Memory B cell (primary cell): ENCODE measurements at places on chromosomes 12 and 14.

GRCh38 chr12:59067083-59067482, 146.8 kb upstream of the LRIG3 start:
- no peaks in the 10 kb centered on the region for H3K36me3 ChIP-seq
- no peak overlapping the region for H3K4me3 ChIP-seq
- no peaks in the 10 kb centered on the region for H3K4me1 ChIP-seq
- no peak overlapping the region for H3K27ac ChIP-seq
- DNase-seq = no peak
- no peaks in the 10 kb centered on the region for H3K27me3 ChIP-seq

- DNase-seq = no peak
- H3K4me3 ChIP-seq = peak overlapping the region; percentile 75
- peaks cover 21% of the 10 kb centered on the region for H3K36me3 ChIP-seq
- H3K27ac ChIP-seq = peak overlapping the region; percentile 70
- H3K27me3 ChIP-seq = no peaks in the 10 kb centered on the region
- peaks cover 55% of the 10 kb centered on the region for H3K4me1 ChIP-seq
These were observed 12.2 kb downstream of the SLC7A7 start for GRCh38 chr14:22802860-22803686.

DNA sequence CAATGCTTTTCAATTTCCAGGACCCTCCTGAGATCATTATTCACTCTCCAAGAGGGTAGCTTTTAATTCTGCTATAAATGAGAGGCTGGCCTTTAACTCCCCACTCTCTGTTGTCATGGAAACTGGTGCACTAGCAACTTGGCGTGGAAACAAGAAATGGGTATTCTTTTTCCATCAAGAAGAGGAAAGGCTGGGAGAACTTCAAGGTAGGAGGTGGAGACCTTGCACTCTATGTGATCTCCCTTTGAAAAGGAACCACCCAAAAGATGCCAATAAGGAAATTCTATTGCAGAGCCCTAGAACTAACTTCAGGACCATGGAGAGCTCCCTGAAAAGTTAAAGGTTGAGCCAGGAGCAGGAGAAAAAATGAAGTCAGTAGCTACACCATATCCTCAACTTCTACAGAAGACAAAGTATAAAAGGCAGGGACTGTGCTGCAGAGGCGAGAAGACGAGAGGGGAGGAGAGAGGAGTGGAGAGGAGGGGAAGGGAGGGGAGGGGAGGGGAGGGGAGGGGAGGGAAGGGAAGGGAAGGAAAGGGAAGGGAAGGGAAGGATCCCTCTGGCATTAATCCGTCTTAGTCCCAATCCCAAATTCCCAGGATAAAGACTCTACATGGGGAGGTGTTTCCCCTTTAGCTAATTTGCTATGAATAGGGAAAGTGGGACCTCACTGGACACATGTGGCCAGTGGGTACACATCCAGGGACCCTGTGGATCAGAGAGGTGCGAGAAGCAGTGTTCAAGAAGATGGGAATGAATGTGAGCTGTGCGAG, 46.7 kb upstream of the FICD start:
- H3K4me3 ChIP-seq = no peak overlapping the region
- no peak for DNase-seq
- H3K27me3 ChIP-seq = peaks cover 26% of the 10 kb centered on the region
- H3K27ac ChIP-seq = no peak overlapping the region

DNA sequence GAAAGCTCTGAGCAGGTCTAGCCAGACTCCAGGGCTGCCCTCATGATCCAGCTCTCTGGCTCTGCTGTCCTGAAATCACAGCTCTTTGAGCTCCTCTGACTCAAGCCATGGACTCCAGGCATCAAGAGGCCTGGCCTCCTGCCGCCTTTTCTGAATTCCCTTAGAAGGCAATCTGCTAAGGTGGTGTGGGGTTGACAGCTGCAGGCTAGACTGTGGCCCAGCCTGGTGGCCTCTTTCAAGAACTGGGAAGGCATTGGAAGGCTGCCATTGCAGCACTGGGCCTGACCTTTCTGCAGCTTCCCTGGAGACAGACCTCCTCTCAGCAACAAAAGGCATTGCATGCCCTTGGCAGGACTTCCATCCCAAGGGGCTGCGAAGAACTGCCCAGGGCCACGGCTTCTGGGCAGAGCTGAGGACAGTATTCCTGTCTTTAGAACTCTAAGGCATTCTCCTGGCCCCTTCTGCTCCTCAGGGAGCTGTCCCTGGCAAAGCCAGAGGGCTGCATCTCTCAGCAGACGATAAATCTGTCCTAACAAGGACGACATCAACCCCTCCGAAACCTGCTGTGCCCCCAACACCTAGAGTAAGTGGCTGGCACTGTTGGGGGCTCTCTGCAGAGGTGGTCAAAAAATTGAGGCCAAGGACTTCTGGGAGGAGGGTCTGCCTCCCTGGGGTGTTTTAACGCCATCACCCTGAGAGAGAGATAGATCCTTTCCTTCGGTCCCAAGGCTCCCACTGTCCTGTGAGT, 115.6 kb downstream of the RBM19 start:
- H3K27me3 ChIP-seq = no peaks in the 10 kb centered on the region
- peaks cover 25% of the 10 kb centered on the region for H3K36me3 ChIP-seq
- H3K4me3 ChIP-seq = no peak overlapping the region
- H3K4me1 ChIP-seq = no peaks in the 10 kb centered on the region
- no peak for DNase-seq
- no peak overlapping the region for H3K27ac ChIP-seq

DNA sequence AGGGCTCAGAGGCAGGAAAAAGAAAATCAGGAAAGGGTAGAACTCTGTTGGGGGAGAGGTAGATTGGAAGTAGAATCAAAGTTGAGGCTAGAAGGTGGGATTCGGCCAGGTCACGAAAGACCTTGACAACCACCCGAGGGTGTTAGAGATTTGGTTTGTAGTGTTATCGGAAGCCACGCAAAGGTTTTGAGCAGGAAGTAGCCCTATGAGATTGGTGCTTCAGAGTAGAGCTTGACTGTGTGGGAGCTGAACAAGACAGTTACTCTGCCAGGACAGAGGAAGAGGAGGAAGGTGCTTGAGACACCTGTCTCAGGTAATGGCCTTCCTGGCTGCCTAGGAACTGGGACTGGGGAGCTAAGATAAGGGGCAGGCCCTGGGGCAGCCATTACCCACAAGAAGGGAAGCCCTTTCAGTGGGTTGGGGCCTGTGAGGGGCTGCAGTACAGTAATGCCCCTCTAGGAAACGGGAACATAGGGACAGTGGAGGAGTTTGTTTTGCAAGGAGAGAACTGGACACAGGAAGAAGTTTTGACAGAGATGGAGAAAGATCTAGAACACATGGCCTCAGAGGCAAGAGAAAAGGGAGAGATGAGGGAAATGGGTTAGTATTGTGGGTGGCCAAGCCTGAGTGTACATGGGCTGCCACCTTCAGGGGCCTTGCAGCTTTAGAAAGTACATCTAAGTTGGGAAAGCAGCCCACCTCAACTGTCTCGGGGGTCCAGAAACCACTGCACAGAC, 73.5 kb downstream of the RIN3 start:
- peak overlapping the region; percentile 8 for H3K27ac ChIP-seq
- no peaks in the 10 kb centered on the region for H3K27me3 ChIP-seq
- DNase-seq = no peak
- peaks cover 40% of the 10 kb centered on the region for H3K4me1 ChIP-seq

GRCh38 chr12:15165012-15165659, 56.1 kb downstream of the RERG start:
- no peaks in the 10 kb centered on the region for H3K36me3 ChIP-seq
- peaks cover 7% of the 10 kb centered on the region for H3K27me3 ChIP-seq
- DNase-seq = no peak
- H3K4me1 ChIP-seq = no peaks in the 10 kb centered on the region

- peaks cover 57% of the 10 kb centered on the region for H3K4me1 ChIP-seq
- peak overlapping the region; percentile 38 for H3K4me3 ChIP-seq
- DNase-seq = no peak
- peak overlapping the region; percentile 87 for H3K27ac ChIP-seq
These were observed 7.2 kb downstream of the SH2B3 start for GRCh38 chr12:111412830-111413441.

DNA sequence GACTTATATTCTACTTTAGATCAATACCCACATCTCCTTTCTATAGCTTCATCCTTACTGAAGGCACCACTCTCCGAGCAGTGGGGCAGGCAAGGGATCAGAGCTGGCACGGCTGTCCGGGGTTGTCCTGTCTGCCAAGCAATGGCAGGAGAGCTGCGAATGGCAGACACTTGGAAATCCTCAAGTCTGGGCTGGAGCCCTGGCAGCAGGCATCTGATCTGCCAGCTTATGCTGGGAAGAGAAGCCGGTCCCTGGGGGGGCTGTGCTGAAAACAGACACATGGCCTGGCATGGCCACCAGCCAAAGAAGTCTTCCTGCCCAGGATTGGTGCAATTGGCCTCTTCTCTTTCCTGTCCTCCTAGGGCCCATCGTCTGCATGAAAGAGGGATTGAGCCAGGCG, 280.2 kb upstream of the PWP1 start:
- no peak overlapping the region for H3K4me3 ChIP-seq
- no peak for DNase-seq
- H3K4me1 ChIP-seq = no peaks in the 10 kb centered on the region
- H3K36me3 ChIP-seq = no peaks in the 10 kb centered on the region

DNA sequence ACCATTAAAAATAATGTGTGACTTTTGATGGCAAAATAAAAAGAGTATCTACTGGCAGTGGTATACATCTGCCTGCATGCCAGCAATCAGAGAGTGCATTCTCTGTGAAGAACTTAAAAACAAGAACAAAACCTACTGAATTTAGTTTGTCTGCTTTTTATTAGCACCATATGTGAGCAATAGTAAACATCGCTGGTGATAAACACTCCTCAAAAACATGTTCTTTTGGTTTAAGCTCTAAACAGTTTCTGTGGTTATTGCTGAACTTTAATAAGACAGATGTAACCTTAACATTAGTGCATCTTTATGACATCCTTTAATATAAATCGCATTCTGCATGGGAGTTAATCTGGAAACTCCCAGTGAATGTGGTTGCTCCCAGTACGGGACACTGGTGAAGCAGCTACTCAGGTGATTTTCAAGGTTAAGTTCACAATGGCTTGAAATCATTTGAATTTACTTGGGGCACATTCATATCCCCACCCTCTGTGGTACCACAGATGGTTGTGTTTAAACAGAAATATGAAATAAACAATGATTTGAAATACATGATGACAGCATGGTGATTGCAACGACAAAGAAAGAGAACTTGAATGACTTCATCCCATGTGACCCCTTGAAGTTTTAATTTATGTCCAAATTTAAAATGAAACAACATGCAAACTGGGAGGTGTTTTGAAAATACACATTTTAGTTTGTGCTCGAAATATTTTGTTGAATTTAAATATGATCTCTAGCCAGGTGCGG, 285.9 kb downstream of the FOXN3 start:
- no peaks in the 10 kb centered on the region for H3K4me1 ChIP-seq
- H3K36me3 ChIP-seq = peaks cover 7% of the 10 kb centered on the region
- no peaks in the 10 kb centered on the region for H3K27me3 ChIP-seq
- no peak for DNase-seq
- no peak overlapping the region for H3K27ac ChIP-seq

- no peaks in the 10 kb centered on the region for H3K27me3 ChIP-seq
- no peak for DNase-seq
- no peak overlapping the region for H3K4me3 ChIP-seq
- no peak overlapping the region for H3K27ac ChIP-seq
- peaks cover 14% of the 10 kb centered on the region for H3K36me3 ChIP-seq
These were observed 55.1 kb downstream of the SSH1 start for GRCh38 chr12:108802101-108802961.

GRCh38 chr12:107536613-107537012, 149.0 kb upstream of the PWP1 start:
- H3K36me3 ChIP-seq = peaks cover 1% of the 10 kb centered on the region
- H3K27me3 ChIP-seq = peaks cover 2% of the 10 kb centered on the region
- H3K4me1 ChIP-seq = no peaks in the 10 kb centered on the region
- H3K27ac ChIP-seq = no peak overlapping the region
- no peak for DNase-seq
- H3K4me3 ChIP-seq = no peak overlapping the region

GRCh38 chr14:92969430-92969829, 46.5 kb downstream of the CHGA start:
- H3K27ac ChIP-seq = no peak overlapping the region
- DNase-seq = no peak
- H3K36me3 ChIP-seq = peaks cover 16% of the 10 kb centered on the region
- no peaks in the 10 kb centered on the region for H3K27me3 ChIP-seq
- H3K4me3 ChIP-seq = no peak overlapping the region

GRCh38 chr12:67752226-67752732, 103.7 kb downstream of the DYRK2 start:
- no peaks in the 10 kb centered on the region for H3K36me3 ChIP-seq
- peaks cover 20% of the 10 kb centered on the region for H3K4me1 ChIP-seq
- no peaks in the 10 kb centered on the region for H3K27me3 ChIP-seq

DNA sequence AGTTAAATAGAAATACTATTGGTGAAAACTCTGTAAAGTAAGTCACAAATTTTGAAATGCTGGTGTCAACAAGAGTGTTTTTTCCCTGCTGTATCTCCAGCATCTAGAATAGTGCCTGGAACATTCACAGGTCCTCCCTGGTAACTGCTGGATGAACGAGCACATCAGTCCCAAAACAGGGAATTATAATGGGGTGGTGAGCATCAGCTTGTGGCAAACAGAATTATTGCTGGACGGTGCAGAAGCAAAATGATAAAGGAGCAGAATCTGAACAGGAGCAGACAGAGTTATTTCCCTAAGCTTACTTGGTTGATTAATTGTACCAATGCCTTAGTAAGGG, 129.9 kb downstream of the GRIP1 start:
- no peak overlapping the region for H3K4me3 ChIP-seq
- peaks cover 4% of the 10 kb centered on the region for H3K4me1 ChIP-seq
- H3K36me3 ChIP-seq = no peaks in the 10 kb centered on the region
- H3K27ac ChIP-seq = no peak overlapping the region
- no peak for DNase-seq
- peaks cover 2% of the 10 kb centered on the region for H3K27me3 ChIP-seq
